ENCODE measurements at places on chromosomes 4 and X.

- DNase-seq: no peak
These were observed 12.2 kb downstream of the EGFL6 start for GRCh38 chrX:13581554-13581953.

- DNase-seq: no peak
These were observed 132.9 kb upstream of the KLF8 start for GRCh38 chrX:56099271-56099670.

- no peak for DNase-seq
These were observed 112.8 kb downstream of the PPA2 start for GRCh38 chr4:105361053-105361452.

- no peak for DNase-seq
These were observed 263.2 kb downstream of the DHX15 start for GRCh38 chr4:24321131-24321530.

GRCh38 chr4:147704846-147705245 lies 20.9 kb upstream of the PRMT9 start:
- DNase-seq: no peak

- DNase-seq: no peak
These were observed 132.6 kb upstream of the MXRA5 start for GRCh38 chrX:3479026-3479425.

DNA sequence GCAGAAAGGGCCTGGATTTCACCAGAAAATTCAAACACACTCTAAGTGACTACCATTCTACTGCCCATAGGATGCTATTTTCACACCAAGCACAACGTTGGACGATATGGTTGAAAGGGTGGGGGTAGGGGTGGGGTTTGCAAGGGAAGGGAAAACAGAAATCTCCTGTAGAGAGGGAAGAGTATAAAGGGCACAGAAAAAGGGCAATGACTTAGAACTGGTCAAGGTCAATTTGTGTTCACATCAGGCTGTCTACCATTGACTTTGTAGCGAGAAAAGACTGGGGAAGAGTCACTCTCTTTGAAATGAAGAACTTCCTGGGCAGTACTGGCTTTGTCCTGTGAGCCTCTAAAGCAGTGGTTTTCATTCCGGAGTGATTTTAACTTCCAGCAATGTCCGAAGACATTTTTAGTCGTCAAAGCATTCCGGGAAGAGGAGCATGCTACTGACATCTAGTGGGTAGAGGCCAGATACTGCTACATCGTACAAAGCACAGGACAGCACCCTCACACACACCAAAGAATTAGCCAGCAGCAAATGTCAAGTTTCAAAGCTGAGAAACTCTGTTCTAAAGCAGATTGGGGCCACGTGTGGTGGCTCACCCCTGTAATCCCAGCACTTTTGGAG lies 48.4 kb upstream of the SLC7A3 start:
- no peak for DNase-seq

GRCh38 chrX:96372313-96373046 lies 312.2 kb upstream of the DIAPH2 start:
- no peak for DNase-seq

- peak; percentile 37 for DNase-seq
These were observed 408.2 kb downstream of the SMARCA1 start for GRCh38 chrX:129115104-129115503.

GRCh38 chr4:152988721-152989553 lies 52.8 kb downstream of the FHDC1 start:
- DNase-seq: no peak

GRCh38 chr4:89685690-89686089 lies 151.3 kb downstream of the SNCA start:
- no peak for DNase-seq

GRCh38 chrX:99371976-99372595 lies 1038.0 kb downstream of the PCDH19 start:
- DNase-seq: no peak

GRCh38 chr4:2942532-2943363 lies 20.5 kb downstream of the NOP14 start:
- DNase-seq: no peak

DNA sequence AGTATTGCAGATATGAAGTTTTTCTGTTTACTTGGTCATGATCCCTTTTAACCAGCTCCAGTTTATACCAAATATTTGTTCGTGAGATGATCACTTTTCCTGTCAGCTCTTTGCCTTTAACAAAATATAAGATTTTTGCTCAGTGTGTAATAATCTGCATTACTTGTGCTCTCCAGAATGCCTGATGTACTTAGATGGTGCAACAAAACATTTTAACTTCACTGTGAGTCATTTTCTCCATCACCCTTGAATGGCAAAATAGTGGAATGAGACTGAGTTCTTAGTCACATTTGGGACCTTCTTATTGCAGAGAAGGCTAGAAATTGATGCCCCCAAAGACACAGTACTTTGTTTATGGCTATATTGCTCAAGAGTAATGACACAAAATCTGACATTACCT lies 252.0 kb downstream of the FRMPD4 start:
- DNase-seq: no peak

GRCh38 chr4:98662626-98663225 lies 4.3 kb upstream of the TSPAN5 start:
- peak; percentile 22 for DNase-seq

DNA sequence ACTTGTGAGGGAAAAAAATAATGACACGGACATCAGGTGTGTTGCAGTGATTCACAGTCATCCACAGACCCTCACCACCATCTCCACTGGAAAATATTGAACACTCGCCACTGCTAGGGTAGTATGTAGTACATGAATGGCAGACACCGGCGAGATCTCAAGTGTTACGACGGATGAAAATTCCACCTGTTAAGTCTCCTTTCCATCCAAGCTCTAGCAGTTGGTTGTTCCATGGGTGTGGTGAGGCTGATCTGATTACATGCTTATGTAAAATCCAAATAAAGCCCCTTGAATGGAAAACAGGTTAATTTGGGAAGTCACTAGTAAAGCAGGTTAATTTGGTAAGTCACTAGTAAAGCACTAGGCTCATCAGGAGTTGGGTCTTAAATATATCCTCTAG lies 1.1 kb upstream of the ARMCX4 start:
- DNase-seq: no peak

DNA sequence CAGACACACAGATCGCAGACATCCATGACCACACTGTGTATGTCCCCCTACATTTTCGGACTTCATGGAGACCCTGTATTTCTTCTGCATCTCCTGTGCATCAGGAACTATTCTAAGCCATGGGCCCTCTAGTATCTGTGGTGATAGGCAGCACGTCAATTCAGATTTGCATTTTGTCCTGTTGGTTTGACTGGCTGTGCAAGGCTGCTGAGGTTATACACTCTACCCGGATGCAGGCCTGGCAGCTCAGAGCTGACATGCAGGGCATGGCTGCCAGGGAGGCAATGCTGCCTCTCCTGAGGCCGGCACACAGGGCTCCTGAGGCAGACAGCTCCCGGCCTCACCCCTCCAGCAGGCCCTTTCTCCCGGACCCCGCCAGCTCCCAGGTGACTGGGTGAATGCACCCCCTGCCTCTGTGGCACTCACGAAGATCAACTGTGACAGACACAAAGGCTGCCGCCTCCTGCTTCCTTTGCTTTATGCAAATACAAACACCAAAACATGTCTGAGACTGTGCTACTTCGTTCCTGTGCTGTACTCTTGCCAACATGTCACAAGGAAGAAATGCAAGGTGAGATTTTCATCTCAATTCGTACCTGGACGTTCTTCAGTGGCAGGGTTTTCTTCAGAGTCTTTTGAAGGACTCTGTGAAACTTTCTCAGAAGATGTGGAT lies 51.0 kb downstream of the NSG1 start:
- DNase-seq: no peak

DNA sequence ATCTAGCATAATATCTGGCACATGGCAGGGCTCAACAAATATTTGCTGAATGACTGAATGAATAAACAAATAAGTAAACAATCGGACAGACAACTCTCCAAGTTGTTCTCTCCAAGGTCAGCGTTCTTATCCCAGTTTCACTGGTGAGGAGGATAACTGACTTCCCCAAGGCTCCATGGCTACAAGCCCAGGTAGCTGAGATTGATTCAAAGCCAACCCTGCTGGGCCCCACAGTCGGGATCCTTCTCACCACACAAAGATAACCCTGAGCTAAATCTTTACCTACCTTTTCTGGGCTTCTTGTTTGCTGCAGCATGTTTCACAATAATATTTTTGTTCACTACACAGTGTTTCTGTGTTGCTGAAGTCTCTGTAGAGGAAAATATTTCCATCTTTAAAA lies 54.9 kb downstream of the USP46 start:
- no peak for DNase-seq

GRCh38 chr4:24763631-24764297 lies 31.6 kb upstream of the SOD3 start:
- DNase-seq: no peak

GRCh38 chr4:148814030-148814429 lies 371.8 kb upstream of the NR3C2 start:
- DNase-seq: no peak

DNA sequence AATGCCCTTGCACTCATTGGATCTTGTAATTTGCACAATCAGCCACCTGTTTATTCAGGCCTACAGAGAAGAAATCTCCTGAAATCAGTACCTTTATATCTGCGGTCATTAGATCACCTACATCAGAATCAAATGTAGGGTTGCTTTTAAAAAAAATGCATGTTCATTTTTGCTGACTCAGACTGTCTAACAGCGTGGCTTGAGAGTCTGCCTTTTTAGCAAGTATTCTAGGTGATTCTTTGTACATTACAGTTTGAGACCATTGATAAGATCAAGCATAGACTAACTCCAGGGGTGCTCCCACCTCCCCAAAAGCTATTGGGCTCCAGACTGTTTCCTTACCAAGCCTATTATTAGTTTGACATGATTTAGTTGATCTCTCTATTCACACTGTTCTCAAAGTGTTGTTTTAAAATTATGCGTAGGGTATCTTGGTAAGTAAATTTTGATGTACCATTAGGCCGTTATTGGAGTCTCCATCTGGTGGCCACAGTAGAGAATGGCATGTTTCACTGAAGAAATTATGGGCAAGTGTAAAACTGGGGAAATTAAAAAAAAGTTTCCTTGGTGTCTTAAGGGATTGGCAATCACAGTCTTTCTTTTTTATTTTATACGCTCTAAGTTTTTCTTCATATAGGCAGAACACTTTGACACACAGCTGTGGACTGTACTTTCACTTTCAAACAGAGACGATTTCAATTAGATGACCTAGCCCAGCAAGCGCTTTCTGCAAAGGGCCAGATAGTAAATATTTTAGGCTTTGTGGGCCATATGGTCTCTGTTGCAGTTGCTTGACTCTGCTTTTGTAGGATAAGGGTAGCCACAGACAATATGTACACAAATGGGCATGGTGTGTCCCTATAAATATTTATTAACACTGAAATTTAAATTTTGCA lies 33.7 kb upstream of the MSL3 start:
- no peak for DNase-seq

- peak; percentile 12 for DNase-seq
These were observed 47.2 kb upstream of the TMEM33 start for GRCh38 chr4:41887821-41888686.

GRCh38 chrX:4850312-4850711 lies 1136.9 kb upstream of the PRKX start:
- no peak for DNase-seq

- no peak for DNase-seq
These were observed 39.2 kb upstream of the PDE5A start for GRCh38 chr4:119667802-119668201.

- DNase-seq: no peak
These were observed 12.8 kb downstream of the HOPX start for GRCh38 chr4:56668267-56668666.

GRCh38 chr4:80578001-80578400 lies 242.5 kb downstream of the CFAP299 start:
- DNase-seq: no peak

DNA sequence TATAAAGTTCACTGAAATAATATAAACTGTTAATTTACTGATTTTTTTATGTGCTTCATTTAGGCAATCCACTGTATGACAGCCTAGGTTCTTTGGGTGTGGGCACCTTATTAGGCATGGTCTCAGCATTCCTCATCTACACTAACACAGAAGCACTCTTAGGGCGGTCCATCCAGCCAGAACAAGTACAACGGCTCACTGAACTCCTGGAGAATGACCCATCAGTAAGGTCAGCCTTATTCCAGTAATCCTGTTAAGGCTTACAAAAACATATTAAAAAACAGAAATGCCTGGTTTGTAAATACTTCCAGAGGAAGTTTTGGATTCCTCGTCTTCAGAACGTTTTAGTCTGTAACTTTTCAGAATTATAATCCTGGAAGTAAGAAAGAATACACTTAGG lies 80.1 kb downstream of the SLC30A9 start:
- DNase-seq: no peak

DNA sequence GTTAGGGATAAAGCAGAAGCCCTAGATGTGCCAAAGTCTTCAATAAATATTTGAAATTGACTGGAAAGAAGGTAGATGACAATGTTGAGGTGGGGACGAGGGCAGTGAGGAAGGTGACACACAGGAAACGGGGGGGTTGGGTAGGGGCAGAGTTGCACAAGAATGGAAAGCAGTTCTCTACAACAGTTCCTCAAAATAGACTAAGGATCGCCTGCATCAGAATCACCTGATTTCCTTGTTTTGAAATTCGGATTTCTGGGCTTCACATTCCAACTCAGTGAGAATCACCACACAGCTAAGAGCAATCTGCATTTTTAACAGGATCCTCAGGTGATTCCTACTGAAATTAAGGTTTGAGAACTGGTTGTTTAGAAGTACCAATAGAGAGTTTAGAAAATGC lies 70.6 kb downstream of the ARFIP1 start:
- no peak for DNase-seq

- DNase-seq: no peak
These were observed 29.0 kb downstream of the RNF4 start for GRCh38 chr4:2497931-2498330.

GRCh38 chr4:21034728-21035127 lies 334.5 kb downstream of the PACRGL start:
- no peak for DNase-seq

GRCh38 chr4:12949719-12950490 lies 534.2 kb downstream of the RAB28 start:
- DNase-seq: no peak

All from COR-L47 (cell line).